ENCODE measurements at places on chromosomes 7 and 10.

GRCh38 chr10:67127441-67127840 lies 201.6 kb downstream of the LRRTM3 start:
- no peak for DNase-seq

DNA sequence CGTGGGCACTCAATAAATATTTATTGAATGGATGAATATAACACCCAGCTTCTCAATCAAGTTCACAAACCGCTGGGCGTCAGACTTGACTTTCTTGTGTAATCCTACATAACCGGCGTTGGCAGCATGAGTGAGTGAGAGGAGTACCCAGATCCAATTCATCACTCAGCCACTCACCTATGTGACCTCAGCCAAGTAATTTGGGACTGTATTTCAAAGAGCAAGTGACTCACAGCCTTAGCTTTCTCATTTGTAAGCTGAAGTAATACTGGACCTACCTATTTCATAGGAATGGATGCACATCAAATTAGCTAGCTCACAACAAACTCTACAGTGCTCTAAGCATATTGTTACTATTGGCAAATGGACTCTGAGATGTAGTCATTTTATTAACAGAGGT lies 53.8 kb upstream of the FAM204A start:
- DNase-seq, result no peak

DNA sequence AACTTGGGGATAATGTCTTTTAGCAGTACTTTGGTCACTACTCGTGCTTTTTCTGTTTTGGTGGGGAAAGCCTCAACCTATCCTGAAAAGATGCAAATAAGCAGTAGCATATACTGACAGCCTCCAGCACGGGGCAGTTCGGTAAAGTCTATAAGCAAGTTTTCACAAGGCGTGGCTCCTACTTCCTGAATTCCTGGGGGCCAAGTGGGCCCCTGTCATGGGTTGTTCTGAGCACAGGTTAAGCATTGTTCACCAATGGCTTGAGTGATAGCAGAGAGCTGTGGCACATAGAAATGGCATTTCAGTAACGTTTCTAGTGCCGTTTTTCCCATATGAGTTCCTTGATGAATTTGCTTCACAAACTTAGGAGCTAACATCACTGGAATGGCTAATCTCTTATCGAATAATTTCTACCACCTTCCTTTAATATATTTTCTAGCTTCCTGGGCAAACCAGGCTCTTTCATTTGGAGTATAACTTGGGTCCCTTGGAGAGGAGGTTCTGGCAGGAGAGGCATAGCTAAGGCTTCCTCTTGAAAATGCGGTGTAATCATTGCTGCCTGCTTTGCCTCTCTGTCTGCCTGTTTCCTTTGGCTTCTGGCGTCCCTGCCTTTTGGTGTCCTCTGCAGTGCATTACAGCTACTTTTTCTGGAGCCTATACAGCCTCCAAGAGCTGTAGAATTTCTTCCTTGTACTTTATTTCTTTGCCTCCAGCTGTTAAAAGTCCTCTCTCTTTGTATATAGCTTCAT lies 11.7 kb upstream of the ZNF239 start:
- DNase-seq, result no peak

DNA sequence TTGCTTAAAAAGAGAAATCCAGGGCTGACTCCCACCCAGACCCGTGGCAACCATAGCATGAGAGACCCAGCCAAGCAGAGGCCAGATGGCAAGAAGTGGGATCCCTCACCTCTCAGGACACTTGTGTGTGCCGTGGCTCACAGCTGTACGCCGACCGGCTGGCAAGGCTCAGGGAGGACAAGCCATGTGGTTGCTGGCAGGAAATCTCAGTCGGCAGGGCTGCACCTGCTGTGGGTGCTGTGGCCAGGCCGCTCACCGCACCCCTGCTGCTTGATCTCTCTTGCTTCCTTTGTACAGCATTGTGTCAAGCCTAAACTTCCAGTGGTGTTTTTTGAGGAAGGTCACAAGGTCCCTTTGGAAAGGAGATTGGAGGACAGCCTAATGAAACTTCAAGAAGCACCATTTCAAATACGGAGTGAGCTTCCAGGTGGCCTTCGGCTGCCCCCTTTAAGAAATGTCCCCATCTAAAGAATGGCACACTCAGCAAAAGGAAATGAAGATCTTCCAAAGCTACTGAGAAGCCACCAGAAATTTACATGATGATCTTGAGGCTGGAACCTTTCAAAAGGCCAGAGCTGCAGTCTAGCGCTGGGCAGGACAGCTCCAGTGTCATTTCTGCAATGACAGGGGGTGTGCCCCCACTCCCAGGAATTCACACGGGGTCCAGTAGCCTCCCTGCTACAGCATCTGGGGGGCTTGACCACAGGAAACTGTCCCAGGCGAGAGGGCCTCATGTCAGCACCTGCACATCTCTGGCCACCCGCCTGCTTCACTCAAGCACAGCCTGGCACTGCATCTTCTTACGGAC lies 409.0 kb upstream of the MGMT start:
- DNase-seq, result no peak

All from HuH-7 (cell line).